Fibroblast of lung (primary cell): ENCODE measurements at places on chromosomes 12 and 14. TPM values are rescaled to one million over a fixed set of nuclear protein-coding genes. Genes with fewer than 3 reads are reported as not detected.

SRGAP1 gene
- total RNA-seq = 17.5 and 30.2 TPM in 2 replicates

DNA sequence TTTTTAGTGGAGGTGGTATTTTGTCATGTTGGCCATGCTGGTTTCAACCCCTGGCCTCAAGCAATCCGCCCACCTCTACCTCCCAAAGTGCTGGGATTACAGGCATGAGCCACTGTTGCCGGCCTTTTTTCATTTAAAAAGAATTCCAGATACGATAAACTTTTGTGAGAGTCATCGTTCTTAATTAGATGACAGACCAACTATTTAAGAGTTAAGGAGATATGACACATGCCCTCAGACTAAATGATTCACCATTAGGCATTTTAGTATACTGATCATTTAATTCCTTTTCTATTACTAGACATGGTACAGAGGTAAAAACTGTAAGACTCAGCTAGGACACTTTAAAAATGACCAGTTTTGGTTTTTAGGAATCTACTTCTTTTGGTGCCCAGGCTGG is 2.4 kb downstream of the ANKRD13A start:
- no peak for DNase-seq

FOXG1 gene
- not detected in 2 replicates for total RNA-seq

DNA sequence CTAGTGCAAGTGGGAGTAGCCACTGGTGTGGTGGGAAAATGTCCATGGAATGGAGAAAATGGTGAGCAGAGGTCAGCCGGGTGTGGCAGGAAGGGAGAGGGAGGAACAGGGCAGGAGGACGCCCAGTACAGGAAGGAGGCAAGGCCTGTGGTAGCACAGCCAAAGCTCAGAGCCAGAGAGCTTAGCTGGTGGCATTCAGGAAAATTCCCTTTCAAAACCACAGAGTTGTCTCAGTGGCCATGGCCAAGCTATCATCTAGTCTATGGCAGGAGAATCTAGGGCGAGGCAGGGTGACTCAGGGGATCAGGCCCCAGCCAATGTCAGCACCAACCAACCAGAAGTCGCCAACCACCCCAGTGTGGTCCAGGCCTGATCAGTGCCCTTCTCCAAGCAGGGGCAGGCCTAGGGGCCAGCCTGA is 67.7 kb upstream of the DDX11 start:
- DNase-seq = peak; percentile 79

- no peak for DNase-seq
These were observed 9.1 kb downstream of the TFCP2 start for GRCh38 chr12:51163795-51164194.

DNA sequence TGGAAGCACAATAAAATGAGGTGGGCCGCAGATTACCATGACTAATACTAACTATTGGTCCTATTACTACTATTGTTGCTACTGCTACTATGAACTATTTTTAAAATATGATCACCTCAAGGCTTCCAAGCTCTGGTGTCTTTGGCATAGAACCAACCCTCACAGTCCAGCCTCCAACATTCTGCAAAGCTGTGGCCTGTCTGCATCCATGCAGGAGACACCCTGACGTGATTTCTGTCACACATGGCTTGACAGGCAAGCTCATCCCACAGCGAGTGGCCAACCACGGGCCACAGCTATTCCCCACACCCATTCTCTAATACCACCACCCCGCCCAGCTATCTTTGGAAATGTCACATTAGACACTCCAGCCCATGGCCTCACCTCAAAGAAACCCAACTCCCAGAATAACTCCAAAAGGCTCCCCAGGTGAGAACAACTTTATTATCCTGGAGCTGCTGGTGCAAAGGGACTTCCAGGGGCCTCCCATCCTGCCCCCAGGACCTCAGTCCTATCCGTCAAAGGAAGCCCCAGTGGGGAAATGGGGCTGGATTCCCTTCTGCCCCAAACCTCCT is 14.4 kb downstream of the ISCU start:
- DNase-seq = peak; percentile 48

- peak; percentile 87 for DNase-seq
These were observed 10.1 kb downstream of the NDRG2 start for GRCh38 chr14:21014761-21015190.

DNA sequence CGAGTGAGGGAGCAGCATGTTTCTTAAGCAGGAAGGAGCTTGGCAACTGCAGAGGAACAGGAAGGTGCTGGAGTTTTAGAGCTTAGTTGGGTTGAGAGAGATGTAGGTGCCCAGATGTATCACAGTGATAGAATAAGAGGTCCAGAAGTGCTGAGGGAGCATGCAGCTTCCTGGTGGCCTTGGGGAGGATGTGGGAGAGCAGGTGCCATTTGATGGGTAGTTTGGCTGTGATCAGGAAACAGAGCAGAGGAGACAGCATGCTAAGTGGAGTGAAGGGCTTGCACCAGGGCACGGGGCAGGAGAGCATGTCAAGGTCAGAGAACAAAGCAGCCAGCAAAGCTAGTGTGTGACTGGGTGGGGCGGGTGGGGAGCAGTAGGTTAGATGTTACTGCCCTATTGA is 74.8 kb downstream of the PAPOLA start:
- no peak for DNase-seq

SLC8A3 gene
- under 0.01 TPM in 2 replicates for total RNA-seq

GDF3 gene
- total RNA-seq = not detected in 2 replicates

DNA sequence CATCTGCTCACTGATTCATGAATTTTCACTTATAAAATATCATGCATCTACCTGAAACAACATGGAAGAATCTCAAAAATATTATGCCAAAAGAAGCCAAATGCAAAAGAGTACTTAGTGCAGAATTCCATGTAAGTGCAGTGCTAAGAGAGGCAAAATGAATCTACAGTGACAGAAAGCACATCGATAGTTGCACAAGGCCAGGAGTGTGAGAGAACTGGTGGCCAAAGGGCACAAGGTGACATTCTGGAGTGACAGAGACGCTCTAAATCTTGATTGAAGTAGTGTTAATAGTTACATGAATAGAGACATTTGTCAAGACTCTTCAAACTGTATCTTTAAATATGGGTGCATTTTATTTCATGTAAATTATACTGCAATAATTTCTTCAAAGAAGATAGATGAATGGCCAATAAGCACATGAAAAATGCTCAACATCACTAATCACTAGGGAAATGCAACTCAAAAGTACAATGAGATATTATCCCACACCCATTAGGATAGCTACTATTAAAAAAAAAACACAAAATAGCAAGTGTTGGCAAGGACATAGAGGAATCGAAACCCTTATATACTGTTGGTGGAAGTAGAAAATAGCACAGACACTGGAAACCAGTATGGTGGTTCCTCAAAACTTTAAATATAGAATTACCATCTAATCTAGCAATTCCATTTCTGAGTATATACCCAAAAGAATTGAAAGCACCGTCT is 71.7 kb upstream of the KICS2 start:
- no peak for DNase-seq

KRT6C gene
- not detected in 2 replicates for total RNA-seq

GRCh38 chr12:82517027-82517426 is 158.7 kb downstream of the METTL25 start:
- DNase-seq = no peak

CPM gene
- 23.5 and 29.8 TPM in 2 replicates for total RNA-seq

GARIN6 gene
- total RNA-seq = not detected in 2 replicates

TSPAN9 gene
- total RNA-seq = 26.7 and 35.2 TPM in 2 replicates

- no peak for DNase-seq
These were observed 1.3 kb upstream of the ADGRD1 start for GRCh38 chr12:130952171-130952954.

DNA sequence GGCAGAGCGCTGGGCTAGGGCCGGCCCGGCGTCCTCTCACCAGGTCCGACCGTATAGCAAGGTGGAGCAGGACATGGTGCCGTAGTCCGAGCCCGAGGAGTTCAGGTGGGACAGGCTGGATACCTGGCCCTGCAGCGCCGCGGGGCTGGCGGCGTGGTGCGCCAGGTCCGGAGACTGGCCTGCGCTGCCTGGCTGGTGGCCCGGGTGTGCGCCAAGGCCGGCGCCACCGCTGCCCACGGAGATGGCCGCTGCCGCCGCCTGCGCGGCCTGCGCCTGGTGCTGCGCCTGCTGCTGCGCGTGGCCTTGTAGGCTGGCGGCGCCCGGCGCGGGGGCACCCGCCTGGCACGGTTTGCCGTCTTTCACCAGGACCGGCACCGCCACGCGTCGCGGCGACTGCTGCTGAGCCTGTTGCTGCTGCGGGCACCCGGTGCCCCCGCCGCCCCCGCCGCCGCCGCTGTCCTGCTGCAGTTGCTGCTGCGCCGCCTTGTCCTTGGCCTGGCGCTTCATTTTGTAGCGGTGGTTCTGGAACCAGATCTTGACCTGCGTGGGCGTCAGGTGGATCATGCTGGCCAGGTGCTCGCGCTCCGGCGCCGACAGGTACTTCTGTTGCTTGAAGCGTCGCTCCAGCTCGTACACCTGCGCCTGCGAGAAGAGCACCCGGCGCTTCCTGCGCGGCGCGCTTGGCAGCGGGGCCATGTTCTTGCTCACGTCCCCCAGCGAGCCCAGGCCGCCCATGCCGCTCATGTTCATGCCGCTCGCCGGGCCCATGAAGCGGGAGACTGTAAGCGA is 2.6 kb downstream of the NKX2-1 start:
- no peak for DNase-seq

- peak; percentile 90 for DNase-seq
These were observed 4.4 kb upstream of the GPHN start for GRCh38 chr14:66503532-66503931.
